Activated naive CD4-positive, alpha-beta T cell treated with anti-CD3 and anti-CD28 coated beads for 36 hours (primary cell): ENCODE measurements at places on chromosomes 1 and 21.
A peak's percentile ranks its signal among the peaks of the same experiment; 100 is the strongest.

DNA sequence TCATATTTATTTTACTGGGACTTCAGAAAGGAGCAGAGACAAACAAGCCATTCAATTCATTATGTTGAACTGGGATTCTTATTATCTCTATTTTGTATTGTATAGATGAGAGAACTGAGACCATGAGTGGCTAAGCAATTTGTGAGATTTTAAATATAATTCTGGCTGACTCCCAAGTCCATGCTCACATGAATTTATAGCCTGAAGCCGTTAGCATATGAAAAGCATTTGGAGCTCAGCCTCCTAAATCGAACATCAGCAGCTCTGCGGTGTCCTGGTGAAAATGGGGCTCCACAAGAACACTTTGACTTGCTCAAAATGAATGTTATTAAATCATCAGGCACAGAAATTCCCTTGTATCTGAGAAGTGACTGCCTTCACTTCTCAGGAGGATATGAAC, 96.8 kb upstream of the DPT start:
- no peak for DNase-seq

GRCh38 chr1:190129366-190129765, 348.3 kb downstream of the BRINP3 start:
- DNase-seq, result no peak

DNA sequence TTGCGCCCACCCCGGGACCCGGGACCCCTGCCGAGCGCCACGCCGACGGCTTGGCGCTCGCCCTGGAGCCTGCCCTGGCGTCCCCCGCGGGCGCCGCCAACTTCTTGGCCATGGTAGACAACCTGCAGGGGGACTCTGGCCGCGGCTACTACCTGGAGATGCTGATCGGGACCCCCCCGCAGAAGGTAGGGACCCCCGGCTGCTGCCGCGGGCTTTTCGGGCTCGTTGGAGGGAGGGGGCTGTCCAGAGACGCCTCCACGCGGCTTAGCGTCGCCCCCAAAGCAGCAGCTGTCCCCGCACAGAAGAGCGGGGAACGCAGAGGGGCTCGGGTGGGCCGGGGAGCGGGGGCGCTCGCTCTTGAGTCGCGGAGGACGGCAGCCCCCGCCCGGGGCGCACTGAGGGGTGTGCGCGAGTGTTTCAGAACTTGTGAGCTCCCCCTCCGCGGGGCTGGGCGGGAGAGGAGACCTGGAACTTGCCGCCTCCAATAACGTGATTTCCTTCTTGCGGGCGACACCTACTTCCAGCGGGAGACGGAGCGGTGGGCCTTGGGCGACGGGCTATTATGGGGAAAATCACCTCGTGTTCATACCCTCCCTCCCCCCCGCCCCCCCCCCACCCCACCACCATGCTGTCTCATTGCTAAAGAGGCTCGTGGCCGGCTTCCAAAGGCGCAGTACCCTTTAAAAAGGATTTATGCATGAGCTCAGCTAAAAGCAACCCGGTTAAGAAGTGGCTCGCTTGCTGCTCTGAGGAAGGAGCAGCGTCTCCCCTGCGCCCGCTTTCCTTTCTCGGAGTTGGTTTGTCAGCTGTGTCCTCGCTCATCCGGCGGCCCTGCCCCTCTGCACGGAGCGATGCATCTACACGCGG, 664 bp downstream of the BACE2 start:
- peak; percentile 16 for DNase-seq

DNA sequence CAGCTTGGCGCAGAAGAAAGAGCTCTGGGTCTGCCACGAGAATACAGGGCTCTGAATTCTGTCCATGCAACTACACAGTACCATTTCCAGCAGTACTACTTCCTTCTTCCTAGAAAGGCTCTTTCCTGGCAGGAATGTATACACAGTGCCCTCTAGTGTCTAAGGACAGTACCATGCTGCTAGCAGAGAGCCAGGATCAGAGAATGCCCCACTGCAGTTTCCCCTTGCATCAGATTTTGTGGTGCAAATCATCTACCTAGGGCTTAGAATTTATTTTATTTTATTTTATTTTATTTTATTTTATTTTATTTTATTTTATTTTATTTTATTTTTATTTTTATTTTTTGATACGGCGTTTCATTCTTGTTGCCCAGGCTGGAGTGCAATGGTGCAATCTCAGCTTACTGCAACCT, 50.8 kb downstream of the PAX7 start:
- DNase-seq, result peak; percentile 35

- DNase-seq, result no peak
Observed at GRCh38 chr1:75732703-75733102, 8.2 kb downstream of the ACADM start.

GRCh38 chr1:54274448-54274847, 74.5 kb downstream of the MRPL37 start:
- no peak for DNase-seq
